Stimulated activated CD4-positive, alpha-beta T cell treated with anti-CD3 and anti-CD28 coated beads, Interleukin-4, amount 100 ng/mL, for 4 hours (primary cell): ENCODE measurements at places on chromosomes 1 and 21.

DNA sequence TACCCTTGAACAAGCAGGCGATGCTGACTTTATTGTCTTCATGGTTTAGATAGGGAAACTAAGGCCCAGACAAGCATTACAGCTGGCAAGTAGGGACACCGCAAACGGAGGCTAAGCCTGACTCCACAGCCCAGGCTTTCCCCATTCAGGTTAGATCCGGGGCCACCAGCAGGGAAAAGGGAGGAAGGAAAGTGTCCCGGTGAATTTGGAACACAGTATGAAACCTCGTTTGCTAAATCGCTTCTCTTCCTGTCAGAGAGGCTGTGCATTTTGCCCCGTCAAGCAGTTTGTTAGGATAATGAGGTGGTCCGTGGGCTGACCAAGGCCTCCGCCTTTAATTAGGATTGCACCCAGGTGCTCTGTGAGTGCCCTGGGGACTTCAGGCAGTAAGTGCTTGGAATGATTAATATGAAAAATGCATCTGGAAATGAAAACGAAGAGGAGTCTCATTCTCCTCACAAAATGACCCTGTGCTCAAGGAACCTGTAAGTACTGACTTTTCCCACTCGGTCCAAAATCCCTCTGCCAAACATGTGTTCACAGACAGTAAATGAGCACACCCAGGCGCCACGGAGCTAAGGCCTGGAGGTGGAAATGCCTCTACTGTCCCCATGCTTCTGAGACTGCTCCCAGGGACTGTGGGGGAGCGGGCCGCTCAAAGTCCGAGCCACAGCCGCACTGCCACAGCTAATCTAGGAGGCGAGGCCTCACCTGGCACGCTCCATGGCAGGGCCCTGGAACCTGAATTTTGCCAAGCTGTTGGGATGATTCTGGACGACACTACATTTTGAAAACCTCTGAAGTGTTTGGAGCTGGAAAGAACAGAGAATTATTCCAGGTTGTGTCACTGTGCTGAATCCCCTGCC, 234.1 kb downstream of the SDCCAG8 start:
- DNase-seq = no peak

DNA sequence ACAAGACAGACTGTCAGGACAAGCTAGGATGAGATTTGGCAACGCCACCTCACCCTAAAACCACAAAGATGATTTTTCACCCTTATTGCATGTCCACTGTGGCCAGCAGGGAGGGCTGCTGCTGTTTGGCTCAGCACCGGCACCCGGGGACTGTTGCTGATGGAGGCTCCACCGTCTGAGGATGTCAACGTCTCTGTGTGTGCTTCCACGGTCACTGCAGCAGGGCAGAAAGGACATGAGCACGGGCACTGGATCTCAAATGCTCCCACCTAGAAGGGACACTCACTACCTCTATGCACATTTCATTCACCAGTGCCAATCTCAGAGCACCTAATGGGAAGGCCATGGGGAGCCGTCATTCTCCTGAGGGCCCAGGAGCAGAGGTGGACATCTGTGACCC, 599.6 kb downstream of the PTPRU start:
- DNase-seq = no peak

GRCh38 chr21:37381883-37382585, 15.5 kb downstream of the DYRK1A start:
- DNase-seq = no peak

- DNase-seq = no peak
Measured at GRCh38 chr1:185281245-185281644, 35.8 kb downstream of the IVNS1ABP start.

DNA sequence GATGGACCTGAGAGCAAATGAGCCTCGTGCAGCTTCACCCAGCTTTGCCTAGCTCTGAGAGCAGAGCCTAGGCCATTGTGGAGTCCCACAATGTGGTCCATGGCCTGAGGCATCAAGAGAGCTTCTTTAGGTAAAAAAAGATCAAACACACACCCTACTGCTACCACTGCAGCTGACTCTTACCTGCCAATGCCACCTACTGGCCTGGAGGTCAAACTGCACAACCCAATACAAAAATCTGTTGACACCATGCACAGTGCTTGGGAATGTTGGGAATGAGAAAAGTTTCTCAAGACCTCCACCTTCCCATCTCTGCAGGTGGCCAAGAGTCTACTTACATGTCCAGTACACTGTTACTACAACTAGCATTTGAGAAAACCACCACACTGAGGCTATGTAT, 60.6 kb downstream of the UCHL5 start:
- DNase-seq = no peak
